ENCODE measurements at places on chromosomes 4 and X.

DNA sequence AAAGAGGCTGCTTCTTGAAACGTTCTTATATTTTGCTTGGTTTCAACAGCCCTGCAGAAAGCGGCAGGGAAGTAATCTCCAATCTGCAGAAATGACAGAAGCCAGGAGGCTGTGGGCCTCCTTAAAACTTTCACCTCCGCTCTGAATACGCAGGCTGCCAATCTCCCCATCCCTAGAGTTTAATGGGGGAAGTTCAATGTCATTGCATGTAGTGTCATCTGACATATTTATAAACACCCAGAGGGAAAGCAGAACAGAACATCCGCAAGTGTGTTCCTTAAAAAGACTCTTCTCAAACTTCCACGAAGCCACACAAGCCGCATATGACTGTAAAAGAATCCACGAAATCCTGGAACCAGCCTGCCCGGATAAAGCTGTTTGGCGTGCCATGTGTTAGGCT is 148.8 kb upstream of the TBL1X start:
- no peak for DNase-seq

DNA sequence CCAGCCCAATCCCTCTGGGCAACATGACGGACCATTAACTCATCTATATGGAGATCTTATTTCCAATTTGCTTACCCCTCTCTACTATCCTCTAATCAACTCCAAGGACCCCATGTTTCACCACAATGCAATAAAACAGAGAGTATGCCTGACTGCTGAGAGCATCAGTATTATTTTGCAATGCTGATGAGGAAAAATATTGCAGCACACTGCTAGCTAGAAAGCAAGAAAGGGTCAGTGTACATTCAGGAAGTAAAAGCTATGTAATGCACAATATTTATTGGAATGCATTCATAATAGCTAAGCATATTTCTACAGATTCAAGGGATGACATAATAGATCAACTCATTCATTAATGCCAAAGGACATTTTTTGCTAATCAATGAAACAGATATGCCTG is 33.2 kb downstream of the ARAP2 start:
- no peak for DNase-seq

GRCh38 chr4:172776203-172776861 is 392.3 kb upstream of the GALNT7 start:
- DNase-seq = no peak

DNA sequence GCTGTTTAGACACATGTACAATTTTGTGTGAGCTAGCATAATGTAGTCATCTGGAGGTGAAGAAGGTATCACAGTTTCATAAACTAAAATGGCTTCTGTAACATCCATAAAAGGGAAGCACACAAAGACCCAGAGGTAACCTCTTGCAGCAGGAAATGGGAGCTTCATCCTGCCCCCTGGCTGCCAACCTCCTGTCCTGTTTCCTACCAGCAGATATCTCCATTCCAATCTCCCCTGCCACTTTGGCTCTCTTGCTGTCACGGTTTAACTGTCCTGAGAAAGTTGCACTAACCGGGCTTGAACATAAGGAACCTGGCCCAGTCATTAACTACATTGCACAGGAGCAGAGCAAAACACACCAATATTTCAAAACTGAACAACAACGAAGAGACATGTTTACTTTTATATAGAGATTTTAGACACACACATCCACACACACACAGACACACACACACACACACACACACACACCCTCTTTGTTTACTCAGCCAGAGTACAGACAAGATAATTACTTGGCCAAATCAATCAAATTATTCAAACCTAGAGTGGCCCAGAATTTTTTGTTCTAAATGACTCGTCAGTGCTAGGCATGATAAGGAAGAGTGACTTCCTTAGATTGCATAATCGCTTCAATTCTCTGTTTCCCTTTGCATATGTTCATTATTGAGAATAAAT is 24.2 kb downstream of the MID2 start:
- peak; percentile 48 for DNase-seq

DNA sequence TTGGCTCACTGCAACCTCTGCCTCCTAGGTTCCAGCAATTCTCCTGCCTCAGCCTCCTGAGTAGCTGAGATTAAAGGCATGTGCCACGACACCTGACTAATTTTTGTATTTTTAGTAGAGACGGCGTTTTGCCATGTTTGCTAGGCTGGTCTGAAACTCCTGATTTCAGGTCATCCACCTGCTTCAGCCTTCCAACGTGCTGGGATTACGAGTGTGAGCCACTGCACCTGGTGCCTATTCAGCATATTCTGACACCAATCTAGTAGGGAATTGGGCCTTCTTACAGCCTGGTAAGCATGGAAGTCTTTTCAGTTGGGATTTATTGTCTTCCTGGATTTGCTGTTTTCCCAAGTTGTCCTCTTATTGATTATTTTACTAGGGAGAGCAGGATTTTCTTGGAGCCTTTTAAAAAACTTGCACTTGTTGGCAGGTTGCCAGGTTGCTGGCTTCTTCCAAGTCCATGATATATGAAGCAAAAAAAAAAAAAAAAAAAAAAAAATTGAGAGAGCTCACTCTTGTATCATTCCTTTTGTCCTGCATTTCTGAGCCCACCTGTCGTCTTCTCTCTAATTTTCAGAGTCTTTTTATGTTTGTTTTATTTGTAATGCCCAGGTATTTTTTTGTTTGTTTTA is 43.7 kb downstream of the TMPRSS11E start:
- DNase-seq = no peak

DNA sequence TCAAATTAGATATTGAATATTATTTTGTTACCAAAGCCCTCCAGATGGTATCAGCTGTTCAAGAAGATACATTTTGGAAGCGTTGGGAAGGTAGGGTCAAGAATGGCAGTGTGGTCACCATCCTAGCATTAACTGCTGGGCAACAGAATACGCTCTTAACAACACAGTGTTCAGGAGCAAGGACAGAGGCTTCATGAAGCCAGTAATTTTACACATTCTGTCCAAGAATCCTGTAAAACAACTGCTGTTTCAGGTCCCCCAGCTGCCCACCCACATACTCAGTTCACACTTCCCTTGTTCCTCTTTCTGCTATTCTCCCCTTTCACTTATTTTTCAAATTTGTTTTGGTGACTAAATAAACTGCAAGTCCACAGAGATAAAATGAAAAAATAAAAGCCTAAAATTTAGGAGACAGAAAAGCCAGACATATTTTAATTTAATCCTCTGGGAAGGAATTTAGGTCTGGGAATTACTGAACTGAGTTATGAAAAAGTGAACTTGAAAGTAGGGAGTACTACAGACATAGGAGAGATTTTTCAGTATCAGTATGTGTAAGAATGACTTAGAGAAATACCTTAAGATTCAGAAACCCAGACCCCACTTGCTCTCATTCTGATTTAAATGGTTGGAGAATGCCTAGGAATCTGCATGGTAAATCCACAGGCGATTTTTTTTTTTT is 406.7 kb downstream of the MAPK10 start:
- no peak for DNase-seq

DNA sequence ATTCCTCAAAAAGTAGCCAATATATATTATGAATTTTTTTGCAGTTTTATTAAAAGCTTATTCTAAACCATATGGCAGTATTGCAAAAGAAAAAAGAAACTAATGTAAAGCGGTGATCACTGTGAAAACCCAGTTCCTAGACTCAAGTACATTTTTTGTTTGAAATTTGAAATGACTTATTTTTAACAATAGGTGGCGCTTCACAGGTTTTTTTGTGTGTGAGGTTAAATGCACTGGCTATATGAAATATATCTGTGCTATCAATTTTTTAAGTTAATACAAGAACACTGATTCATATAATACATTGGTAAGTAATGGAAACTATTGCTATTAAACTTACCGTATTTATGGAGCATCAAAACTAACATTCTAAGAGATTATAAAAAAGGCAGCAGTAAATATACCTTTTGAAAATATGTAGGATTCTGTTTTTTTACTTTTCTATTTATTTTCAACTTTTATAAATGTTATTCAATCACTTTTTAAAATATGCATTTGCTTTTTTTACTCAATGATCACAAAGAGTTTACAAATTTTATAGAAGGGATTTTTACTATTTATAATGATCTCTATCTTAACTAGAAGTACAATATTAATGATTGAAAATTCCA is 5.6 kb upstream of the SPRY1 start:
- DNase-seq = peak; percentile 24

GRCh38 chr4:113987382-113987941 is 8.0 kb upstream of the ARSJ start:
- DNase-seq = no peak

DNA sequence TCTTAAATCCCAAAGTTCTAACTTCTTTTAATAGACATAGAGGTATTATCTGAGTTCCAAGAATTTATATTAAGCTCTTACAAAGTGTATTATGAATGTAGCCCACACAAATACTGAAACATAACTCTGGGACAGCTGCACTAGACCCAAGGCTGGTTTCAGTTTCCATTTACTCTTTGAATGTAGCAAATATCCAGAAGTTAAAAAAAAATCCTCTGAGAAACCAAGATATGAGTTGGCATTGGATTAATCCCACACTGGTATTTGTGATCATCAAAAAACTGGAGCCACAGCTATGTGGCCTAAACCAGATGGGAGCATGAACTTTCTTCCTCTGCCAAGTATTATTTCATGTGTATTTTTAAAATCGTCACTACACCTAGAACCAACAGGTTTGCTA is 23.6 kb upstream of the SMPX start:
- DNase-seq = peak; percentile 4

GRCh38 chrX:150035531-150035930 is 97.2 kb upstream of the EOLA2 start:
- no peak for DNase-seq

DNA sequence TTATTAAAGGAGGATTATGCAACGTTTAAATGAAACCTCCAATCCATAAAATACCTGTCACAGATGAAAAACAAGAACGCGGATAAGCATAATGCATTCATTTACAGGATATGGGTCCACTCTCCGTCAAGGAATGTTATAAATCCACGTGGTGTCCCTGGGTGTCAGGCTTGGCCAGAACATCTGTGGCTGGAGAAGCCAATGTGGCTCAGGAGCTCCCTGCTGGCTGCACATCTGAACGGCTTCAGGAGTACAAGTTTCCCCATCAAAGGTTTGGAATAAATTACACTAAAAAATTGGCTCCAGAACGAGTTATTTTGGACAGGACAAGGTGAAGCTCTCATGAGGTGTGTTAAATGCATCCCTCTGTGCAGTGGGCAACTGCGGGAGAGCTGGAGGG is 87.8 kb upstream of the LEF1 start:
- no peak for DNase-seq

- DNase-seq = peak; percentile 2
Measured at GRCh38 chr4:71241501-71242288, 97.1 kb upstream of the SLC4A4 start.

DNA sequence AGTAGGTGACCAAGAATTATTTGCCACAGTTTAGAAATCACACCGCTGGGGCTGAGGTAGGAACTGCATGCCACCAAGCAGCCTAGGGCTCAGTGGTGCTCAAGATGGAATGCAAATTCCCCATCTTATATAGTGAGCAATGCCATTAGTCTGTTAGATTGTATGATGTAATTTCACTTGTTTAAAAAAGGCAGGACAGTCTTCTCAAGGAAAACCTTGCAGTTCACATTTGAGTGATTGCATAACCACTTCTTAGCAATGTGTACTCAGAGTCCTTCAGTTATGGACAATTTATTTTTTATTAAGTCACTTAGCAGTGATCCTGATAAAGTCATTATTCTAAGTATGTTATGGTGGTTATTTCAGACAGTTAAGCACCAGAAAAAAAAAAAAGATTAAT is 142.9 kb upstream of the SFRP2 start:
- DNase-seq = no peak

DNA sequence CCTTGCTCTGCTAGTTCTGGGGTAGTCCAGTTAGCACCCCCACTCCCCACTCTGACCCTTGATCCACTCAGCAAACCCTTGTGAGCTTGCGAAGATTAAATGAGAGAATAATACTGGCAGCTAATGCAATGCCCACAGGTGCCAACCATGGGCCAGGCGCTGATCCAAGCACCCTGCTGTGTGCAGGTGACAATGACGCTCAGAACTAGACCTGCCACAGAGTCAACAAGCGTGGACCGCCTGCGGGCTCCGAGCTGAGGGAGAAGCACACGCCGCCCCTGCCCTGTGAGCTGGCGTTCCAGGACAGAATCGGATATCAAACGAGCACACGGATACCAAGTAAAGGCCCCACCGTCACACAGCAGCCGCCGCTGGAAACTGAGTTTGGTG is 129.2 kb downstream of the FAM53A start:
- DNase-seq = no peak

DNA sequence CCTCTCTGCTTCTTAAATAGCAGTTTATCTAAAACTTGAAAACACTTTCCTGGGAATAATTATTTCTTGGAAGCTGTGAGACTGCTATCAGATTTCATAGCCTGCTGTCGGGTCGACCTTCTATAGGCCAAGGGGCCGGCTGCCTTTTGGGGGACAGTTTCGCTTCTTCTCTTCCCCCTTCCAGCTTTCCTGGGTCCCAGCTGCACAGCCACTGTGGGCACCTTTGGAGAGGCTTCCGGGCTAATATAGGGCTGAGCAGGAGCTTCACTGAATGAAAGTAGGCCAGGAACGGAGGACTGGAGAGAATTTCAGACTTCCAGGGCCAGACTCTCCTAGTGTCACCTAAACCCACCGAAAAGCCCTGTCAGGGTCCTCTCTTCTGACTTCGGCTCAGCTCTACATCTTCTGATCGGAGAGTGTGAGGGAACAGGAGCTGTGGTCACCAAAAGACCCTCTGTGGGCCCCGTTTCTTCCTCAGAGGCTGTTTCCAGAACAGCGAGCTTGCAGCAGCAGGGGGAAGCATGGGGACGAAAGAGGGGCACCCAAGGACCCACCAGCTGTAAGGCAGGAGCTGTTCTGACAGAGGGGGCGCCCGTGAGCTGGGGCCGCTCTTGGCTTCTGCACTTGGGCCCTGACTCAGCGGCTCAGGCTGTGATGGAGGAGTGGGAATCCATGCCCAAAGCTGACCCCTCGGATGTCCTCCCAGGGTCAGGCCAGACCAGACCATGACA is 620.6 kb downstream of the BCOR start:
- peak; percentile 56 for DNase-seq

DNA sequence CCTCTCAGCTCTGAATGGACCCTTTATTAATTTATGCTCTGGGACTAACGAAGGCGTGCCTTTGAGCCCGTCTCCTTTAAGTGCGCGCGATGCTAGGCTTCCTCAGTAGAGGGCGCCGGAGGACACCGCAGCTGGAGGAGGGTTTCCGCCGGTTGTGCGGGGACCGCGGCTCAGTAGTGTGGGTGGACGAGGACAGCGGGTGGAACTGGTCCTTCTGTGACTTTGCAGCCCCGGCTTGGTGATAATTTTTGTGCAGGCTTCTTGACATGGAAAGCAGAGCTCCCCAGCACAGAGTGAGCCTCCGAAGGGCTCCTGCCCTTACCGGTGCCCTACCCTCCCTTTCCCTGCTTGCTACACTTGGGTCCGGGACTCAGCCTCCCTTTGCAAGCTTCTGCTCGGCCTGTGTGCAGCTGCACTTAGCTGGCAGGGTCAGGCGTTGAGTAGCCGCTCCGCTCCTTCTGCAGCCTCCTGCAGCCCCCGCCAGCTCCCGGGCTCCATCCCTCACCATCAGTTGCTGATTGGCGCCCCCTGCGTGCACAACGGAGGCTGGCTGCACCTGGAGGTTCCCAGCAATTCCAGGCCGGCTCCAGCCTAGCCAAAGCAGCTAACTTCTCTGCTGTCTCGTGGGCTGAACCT is 26.8 kb upstream of the BOD1L1 start:
- DNase-seq = peak; percentile 58
